ENCODE measurements at places on chromosomes 1 and 21. TPM values are rescaled to one million over a fixed set of nuclear protein-coding genes. Genes with fewer than 3 reads are reported as not detected.

FAM43B gene
- not detected for total RNA-seq

ELK4 gene
- 48.1 TPM for total RNA-seq

GRCh38 chr1:32991386-32991785, 26.8 kb upstream of the RNF19B start:
- no peaks in the 10 kb centered on the region for H3K36me3 ChIP-seq
- peak overlapping the region; percentile 93 for H3K27ac ChIP-seq
- H3K4me3 ChIP-seq = no peak overlapping the region
- H3K27me3 ChIP-seq = no peaks in the 10 kb centered on the region

- no peak overlapping the region for H3K27ac ChIP-seq
- H3K4me3 ChIP-seq = no peak overlapping the region
- H3K4me1 ChIP-seq = peaks cover 18% of the 10 kb centered on the region
- DNase-seq = no peak
Measured at GRCh38 chr1:215844266-215844665, 277.2 kb downstream of the KCTD3 start.

DNA sequence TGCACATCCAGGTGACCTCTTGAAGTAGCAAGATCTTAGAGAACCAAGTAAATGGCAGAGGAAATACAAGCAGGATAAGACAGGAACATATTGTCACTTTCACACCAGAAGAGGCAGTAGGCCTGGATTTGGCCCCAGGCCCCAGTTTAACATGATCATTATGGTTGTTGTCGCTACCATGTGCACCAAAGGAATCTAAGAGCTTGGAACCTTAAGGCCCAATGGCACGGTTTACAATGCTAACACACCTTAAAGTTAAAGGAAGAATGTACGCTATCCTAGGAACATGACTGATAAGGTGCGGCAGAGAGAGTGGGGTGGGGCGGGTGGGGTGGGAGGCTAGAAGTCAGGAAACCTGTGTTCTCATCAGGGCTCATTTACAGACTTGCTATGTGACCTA, 147.5 kb downstream of the ROR1 start:
- H3K27ac ChIP-seq = peak overlapping the region; percentile 97
- H3K27me3 ChIP-seq = no peaks in the 10 kb centered on the region
- DNase-seq = peak; percentile 30
- H3K4me1 ChIP-seq = peaks cover 63% of the 10 kb centered on the region
- no peak overlapping the region for H3K4me3 ChIP-seq

- H3K4me1 ChIP-seq = peaks cover 47% of the 10 kb centered on the region
- peak; percentile 89 for DNase-seq
- no peaks in the 10 kb centered on the region for H3K27me3 ChIP-seq
- peak overlapping the region; percentile 90 for H3K27ac ChIP-seq
Measured at GRCh38 chr21:39321424-39321823, 8.0 kb upstream of the BRWD1 start.

LCE1B gene
- total RNA-seq = not detected

- H3K36me3 ChIP-seq = no peaks in the 10 kb centered on the region
- H3K27me3 ChIP-seq = no peaks in the 10 kb centered on the region
- peaks cover 6% of the 10 kb centered on the region for H3K4me1 ChIP-seq
- no peak overlapping the region for H3K4me3 ChIP-seq
- H3K27ac ChIP-seq = no peak overlapping the region
- peak; percentile 48 for DNase-seq
Measured at GRCh38 chr1:60924964-60925798, 157.2 kb upstream of the NFIA start.

C1orf185 gene
- total RNA-seq = not detected

- H3K27ac ChIP-seq = peak overlapping the region; percentile 99
- no peak for DNase-seq
- no peaks in the 10 kb centered on the region for H3K36me3 ChIP-seq
- H3K4me1 ChIP-seq = peaks cover 85% of the 10 kb centered on the region
- H3K27me3 ChIP-seq = no peaks in the 10 kb centered on the region
- peak overlapping the region; percentile 13 for H3K4me3 ChIP-seq
Measured at GRCh38 chr21:35226968-35227744, 178.1 kb upstream of the RUNX1 start.

DNA sequence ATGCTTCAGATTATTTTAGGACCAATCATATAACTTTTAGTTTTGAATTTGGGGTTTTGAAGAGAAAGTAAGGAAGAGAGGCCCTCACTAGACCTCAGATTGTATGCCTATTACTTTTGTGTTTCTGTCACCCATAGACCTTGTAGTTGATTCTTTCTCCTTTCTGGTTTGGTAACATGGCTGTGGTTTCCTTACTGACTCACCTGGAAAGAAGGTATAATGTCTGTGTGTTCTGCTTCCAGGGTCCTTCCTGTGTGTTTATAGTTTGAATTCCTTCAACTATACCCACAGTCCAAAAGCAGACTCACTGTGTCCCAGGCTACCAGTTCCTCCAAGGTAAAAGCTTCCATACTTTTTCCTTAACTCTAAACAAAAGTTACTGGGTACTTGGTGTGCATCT, 8.1 kb downstream of the SLC44A3 start:
- H3K4me1 ChIP-seq = peaks cover 7% of the 10 kb centered on the region
- DNase-seq = peak; percentile 57
- H3K27me3 ChIP-seq = no peaks in the 10 kb centered on the region
- H3K36me3 ChIP-seq = peaks cover 48% of the 10 kb centered on the region

DNA sequence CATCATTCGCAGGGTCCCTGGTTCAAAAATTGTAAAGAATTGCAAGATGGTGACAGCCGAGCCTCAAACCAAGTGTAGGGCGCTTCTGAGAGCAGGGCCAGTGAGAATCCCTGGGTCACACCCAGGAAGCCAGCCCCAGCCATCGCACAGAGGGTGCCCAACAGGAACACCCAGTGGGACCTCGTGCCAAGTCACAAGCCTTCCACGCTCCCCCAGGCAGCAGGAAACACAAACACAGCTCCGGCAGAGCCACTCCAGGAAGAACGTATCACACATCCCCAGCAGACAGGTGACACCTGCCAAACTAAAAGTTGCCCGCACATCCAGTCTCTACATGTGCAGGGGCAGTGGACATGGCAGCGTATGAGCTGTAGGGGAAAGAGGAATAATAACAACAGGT, 20.2 kb downstream of the DHRS3 start:
- H3K27ac ChIP-seq = peak overlapping the region; percentile 100
- no peak overlapping the region for H3K4me3 ChIP-seq
- H3K36me3 ChIP-seq = peaks cover 16% of the 10 kb centered on the region
- no peak for DNase-seq

DNA sequence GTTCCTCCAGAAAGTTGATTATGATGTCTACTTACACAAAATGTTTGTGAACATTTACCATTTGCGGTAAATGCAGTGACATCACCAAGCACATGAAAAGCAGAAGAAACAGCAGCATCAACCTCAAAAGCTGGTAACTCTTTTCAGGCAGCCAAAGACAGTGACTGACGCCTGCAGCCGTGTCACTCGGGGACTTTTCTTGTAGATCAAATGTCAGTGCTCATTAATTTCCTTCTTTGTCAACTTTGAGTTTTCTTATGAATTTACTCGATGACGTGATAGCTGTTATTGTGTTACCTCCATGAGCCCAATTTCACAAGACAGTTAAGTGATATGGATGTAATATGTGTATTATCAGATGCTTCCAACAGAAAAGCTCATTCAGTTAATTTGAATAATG, 92.5 kb downstream of the RIPK4 start:
- no peak overlapping the region for H3K27ac ChIP-seq
- H3K4me3 ChIP-seq = no peak overlapping the region
- H3K36me3 ChIP-seq = no peaks in the 10 kb centered on the region
- H3K27me3 ChIP-seq = no peaks in the 10 kb centered on the region

SYCP1 gene
- not detected for total RNA-seq

DNA sequence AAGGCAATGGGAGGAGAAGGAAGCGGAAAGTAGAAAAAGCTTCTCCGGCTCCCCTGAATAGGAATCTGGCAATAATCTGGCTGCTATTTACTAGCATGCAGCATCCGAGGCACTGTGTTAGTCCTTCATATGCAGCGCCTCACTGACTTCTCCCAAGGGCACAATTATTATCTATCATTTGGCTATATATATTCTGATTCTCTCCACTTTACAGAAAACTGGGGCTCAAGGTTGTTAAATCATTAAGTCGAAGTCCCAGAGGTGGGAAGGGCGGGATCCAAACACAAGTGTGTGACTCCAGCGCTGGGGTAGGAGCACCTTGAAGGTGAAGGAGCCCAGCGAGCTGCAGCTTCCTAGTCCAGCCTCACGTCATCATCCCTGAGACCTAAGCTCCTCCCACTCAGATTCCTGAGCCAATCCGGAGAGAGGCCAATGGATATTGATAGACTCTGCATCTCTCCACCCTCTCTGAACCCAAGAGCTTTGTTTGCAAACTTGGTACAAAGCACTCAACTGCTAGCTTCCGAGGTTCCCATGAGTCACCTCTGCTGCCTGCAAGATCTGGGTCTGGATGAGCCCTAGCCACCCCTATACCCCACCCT, 16.6 kb upstream of the EYA3 start:
- no peak overlapping the region for H3K27ac ChIP-seq
- DNase-seq = peak; percentile 53
- H3K4me3 ChIP-seq = no peak overlapping the region
- H3K4me1 ChIP-seq = peaks cover under 1% of the 10 kb centered on the region
- no peaks in the 10 kb centered on the region for H3K36me3 ChIP-seq

- no peak overlapping the region for H3K4me3 ChIP-seq
- DNase-seq = no peak
- no peaks in the 10 kb centered on the region for H3K36me3 ChIP-seq
Measured at GRCh38 chr1:87224201-87224600, 104.5 kb upstream of the LMO4 start.

GRCh38 chr1:4110888-4111287, 210.8 kb upstream of the C1orf174 start:
- no peak overlapping the region for H3K4me3 ChIP-seq
- DNase-seq = no peak
- H3K36me3 ChIP-seq = no peaks in the 10 kb centered on the region
- H3K27me3 ChIP-seq = peaks cover 93% of the 10 kb centered on the region
- no peak overlapping the region for H3K27ac ChIP-seq
- H3K4me1 ChIP-seq = no peaks in the 10 kb centered on the region

DNA sequence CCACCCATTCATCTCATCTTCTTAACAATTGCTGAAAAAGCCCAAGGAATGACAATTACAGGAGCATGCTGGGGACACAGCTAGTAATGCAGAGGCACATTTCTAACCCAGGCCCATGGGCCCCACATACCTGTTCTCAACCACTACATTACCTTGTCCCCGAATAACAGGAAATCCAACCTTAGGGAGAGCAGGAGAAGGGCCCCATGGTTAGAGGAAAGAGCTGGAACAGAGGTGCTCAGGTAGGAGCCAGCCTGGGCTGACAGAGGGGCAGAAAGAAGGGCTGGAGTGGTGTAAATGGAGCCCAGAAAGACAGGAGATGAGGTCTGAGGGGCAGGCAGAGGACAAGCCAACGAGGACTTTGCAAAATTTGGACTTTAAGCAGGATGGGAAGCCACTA, 11.4 kb upstream of the S100A8 start:
- H3K27me3 ChIP-seq = no peaks in the 10 kb centered on the region
- no peaks in the 10 kb centered on the region for H3K36me3 ChIP-seq
- H3K4me3 ChIP-seq = no peak overlapping the region
- no peaks in the 10 kb centered on the region for H3K4me1 ChIP-seq
- no peak overlapping the region for H3K27ac ChIP-seq

DNA sequence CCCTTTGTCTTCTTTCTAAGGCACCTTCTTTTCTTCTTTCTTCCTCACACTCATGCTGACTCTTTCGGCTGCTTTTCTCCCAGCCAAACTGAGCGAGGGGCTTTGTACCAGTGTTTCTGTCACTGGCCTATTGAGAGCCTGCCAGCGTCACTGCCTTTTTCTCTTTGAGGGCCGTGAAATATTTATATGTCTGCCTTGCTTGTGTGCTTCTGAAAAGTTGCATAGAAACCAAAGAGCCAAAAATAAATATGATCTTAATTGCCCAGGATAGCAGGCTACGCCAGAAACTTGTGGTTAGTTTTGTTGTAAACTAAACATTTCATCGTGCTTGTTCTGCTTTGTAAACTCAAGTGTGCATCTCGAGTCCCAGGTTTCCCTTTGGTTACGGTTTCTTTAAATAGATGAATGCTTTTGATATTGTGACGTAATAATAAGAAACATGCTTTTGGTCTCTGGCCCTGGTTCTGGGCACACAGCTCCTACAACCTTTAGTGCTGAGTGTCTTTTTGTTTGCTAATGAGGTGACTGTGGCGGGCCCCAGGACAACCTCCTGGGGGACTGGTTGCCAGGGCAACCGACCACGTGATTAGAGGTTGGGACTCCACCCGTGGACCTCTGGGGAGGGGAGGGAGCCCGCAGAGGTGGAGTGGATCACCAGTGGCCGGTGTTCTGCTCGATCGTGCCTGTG, 10.8 kb downstream of the SLC37A1 start:
- H3K27me3 ChIP-seq = no peaks in the 10 kb centered on the region
- H3K4me3 ChIP-seq = no peak overlapping the region
- no peak for DNase-seq
- H3K4me1 ChIP-seq = peaks cover under 1% of the 10 kb centered on the region
- no peak overlapping the region for H3K27ac ChIP-seq
- H3K36me3 ChIP-seq = peaks cover 6% of the 10 kb centered on the region

IFI16 gene
- total RNA-seq = 18.5 TPM

DNA sequence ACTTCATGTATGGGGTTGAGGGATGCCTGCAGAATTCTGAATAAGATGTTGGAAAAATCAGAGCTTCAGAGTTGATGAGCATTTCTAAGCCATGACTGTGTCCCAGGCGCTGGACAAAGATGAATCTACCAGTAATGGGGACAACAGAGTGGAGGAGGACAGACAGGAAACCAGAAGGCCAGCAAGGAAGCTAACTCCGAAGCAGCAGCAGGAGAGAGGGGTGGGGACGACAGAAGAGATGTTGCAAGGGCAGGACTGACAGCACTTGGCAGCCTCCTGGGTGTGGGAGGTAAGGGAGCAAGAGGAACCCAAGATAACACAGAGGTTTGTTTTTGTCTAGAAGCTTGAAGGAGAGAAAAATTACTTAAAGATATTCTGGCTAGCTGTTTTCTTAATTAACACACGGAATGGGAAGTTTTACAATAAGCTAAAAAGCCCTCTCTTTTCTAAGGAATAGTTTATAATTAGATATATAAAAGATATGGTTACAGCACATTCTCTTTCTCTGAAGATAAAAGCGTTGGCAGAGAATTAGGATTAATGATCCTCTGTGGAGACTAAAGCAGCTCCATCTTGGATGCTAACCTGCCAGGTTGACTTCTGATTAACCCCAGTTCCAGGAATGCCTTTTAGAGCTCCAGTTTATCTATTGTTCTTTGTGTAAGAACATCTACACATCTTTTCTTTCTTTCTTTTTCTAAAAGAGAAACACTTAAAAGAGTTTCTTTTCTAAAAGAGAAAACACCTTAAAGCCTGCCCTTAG, 92.7 kb downstream of the TENT5C start:
- no peak for DNase-seq
- no peaks in the 10 kb centered on the region for H3K27me3 ChIP-seq
- no peaks in the 10 kb centered on the region for H3K4me1 ChIP-seq

DNA sequence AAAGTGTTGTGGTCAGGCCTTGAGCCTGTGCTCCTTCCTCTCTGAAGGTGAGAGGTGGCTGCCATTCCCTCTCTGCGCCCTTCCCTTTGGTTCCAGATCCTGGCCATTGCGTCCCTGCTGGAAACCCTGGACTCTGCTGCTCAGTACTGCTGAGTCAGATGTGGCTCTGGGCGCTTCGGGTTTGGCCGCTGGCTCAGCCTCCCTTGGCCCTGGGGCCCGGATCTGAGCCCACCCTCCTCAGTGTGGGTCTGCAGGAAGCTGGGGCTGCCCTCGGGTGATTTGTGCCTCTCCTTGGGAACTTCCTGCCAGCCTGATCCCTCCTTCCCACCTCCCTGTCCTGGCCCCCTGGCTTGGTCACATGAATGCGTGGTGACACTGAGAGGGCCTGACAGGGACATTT, 32.2 kb downstream of the QSOX1 start:
- H3K36me3 ChIP-seq = peaks cover 10% of the 10 kb centered on the region
- DNase-seq = no peak
- no peak overlapping the region for H3K4me3 ChIP-seq
- no peaks in the 10 kb centered on the region for H3K27me3 ChIP-seq
